ENCODE measurements at places on chromosomes 4 and X.
A peak's percentile ranks its signal among the peaks of the same experiment; 100 is the strongest.

DNA sequence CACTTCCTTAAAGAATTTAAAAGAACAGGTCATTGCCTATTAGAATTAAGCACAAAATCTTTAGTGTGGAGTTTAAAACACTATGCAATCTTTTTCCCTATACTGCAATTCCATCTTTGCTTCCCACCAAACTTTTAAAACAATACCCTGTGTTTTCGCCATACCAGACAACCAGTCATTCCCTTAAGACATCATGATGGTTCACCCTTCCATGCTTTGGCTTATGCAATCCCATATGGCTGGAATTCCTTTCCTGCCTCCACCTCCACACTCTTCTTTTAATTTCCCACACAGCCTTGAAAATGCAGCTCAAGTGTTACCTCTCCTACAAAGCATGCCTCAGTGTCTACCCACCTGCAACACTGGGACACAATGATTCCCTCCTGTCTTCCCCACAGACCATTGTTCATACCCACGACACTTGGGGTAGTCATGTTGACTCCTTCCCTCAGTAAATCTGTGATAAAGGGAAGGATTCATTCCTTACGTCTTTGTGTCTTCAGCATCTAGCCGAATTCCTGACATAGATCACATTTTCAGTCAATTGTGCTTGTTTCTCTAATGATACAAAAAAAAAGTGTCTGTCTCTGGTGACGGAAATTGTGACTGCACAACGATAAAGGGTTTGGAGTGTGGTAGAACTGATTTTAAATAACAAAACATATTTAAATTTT is 166.3 kb downstream of the FNIP2 start:
- DNase-seq: no peak

- DNase-seq: no peak
Observed at GRCh38 chr4:78149751-78150542, 92.8 kb downstream of the FRAS1 start.

DNA sequence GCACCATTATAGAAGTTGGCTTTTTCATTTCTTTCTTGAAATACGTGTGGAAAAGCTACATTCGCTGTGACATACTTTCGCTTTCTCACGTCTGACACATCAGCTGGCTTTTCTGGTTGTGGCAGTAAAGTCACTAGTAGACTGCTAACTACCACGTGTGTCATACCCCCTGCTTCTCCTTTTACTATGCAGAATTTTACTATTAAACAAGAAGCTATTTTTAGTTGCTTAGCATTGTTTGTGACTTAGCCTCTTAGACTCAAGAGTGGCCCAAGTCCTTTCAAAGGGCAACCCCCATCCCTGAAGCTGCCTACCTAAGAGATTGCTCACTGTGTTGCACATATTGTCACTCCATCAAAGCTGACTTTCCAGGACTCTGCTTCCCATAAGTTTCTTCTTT is 2.1 kb upstream of the IL2 start:
- peak; percentile 16 for DNase-seq

GRCh38 chr4:47550899-47551548 is 65.9 kb downstream of the ATP10D start:
- DNase-seq: no peak

DNA sequence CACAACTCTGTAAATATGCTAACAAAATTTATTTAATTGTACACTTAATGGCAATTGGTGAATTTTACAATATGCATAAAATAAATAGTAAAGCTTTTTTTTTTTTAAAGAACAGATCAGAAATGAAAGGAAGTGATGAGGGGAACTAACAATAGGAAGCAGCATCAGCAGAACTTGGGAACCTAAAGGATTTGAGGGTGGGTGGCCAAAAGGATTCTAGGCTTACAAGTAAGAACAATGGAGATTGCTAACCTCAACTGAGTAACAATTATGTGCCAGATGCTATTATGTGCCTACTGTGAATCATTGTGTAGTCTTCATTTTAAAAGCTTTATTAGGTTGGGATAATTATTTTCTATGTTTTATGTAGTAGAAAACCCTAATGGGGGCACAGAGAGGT is 185.2 kb downstream of the LDB2 start:
- DNase-seq: no peak

DNA sequence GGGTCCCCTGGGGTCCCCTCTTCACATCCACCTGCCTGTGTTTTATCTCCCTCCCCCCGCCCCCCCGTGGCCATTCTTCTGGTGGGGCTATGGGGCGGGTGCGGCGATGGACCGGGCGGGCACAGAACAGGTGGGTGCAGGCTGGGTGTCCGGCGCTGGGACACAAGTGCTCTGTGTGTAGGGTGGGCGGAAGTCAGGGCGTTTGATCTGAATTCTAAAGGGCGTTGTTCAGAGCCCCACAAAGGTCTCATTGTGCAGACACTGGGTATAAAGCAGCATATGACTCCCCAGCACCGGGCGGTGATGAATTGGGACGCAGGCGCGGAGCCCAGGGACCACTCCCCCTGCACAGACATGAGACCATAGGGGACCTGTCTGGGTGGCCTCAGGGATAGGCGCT is at the start of gene GJB1:
GJB1 (plus strand) TSS at position 296 of the 400 bp plus-strand sequence. CDS start 484 bp downstream, outside the sequence.
- no peak for DNase-seq

DNA sequence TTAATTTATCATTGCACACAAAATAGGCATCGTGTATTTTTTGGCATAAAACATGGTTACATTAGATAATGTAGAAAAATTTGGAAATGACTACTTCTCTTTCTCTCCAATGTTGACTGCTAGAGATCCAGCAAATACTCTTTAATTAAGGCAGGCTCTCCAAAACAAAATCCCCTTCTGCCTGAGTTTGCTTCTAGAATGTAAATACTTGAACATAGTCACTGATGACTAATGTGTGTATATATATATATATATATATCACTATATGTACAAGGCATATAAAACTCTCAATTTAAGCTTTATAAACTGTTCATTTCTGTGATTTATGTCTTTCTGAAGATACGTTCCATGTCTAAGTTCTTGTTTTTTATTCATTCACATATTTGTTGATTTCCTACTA is 67.2 kb upstream of the CAMK2D start:
- DNase-seq: no peak

GRCh38 chrX:1554469-1555210 is 17.7 kb upstream of the P2RY8 start:
- no peak for DNase-seq

DNA sequence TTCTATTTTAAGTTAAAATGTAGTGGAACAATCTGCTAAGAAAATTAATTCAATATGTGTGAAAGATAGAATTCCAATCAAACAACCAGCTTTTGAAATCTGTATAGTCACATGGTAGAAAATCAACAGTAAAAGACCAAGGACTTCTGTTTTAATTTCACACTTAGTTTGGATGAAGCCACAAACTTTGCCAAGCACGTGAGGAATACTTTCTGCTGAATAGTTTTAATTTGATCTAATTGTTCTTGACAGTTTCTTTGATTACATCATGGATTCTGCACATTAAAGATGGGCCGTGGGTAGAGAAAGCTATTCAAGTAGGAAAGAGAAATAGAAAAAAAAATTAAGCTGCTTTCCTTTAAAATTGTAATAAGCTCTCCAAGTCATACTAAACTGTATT is 137.9 kb upstream of the FAM241A start:
- DNase-seq: no peak

DNA sequence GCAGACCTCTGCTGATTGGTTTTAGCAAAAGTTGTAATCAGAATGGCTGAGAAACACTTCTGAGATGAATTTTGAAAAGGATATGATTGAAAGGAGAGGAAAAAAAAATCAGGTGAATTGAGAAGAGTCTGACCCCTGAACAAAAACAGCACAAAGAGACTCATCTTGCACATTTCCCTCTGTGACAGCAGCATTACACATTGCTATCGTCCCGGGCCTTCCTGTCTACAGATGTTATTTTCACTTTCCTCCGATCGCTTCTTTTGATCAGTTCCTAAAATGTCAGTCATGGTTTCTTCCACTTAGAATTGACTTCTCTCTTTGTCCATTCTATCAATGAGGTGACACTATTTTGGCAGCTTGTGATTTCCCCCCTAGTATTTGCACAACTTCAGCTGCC is 262.6 kb downstream of the GPC3 start:
- no peak for DNase-seq

- DNase-seq: no peak
Observed at GRCh38 chr4:65050786-65051185, 619.5 kb downstream of the EPHA5 start.

DNA sequence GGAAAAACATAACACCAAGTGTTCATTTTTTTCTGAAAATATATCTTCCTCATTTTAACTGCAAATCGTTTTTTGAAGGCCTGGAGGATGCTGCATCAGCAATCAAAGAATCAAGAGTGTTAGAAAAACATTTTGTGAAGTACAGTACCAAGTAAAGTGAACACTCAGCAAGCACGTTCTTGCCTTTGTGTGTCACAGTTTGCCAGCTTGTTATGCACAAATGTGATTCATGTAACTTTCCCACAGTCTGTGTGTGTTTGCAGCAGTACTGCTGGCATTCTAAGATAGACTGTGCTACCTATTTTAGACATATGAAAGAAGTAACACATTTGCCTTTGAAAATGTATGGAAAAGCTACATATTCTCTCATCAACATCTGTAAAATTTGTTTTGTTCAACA is 1617.7 kb downstream of the RPA4 start:
- no peak for DNase-seq

DNA sequence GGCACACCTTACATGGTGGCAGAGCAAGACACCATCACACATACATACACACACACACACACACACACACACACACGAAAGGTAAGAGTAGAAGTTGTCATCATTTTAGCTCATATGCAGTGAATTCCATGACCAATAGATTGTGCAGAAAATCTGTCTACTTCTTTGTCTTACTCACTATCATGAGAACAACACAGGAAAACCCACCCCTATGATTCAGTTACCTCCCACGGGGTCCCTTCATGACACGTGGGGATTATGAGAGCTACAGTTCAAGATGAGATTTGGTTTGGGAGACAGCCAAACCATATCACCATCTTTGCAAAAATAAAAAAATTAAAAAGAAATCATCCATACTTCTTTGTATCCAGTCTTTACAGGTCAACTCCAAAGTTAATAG is 221.1 kb downstream of the BMPR1B start:
- DNase-seq: peak; percentile 62

GRCh38 chr4:91226867-91227266 is 1076.9 kb upstream of the GRID2 start:
- no peak for DNase-seq

GRCh38 chrX:136546371-136546781 is 14.4 kb downstream of the VGLL1 start:
- DNase-seq: no peak

DNA sequence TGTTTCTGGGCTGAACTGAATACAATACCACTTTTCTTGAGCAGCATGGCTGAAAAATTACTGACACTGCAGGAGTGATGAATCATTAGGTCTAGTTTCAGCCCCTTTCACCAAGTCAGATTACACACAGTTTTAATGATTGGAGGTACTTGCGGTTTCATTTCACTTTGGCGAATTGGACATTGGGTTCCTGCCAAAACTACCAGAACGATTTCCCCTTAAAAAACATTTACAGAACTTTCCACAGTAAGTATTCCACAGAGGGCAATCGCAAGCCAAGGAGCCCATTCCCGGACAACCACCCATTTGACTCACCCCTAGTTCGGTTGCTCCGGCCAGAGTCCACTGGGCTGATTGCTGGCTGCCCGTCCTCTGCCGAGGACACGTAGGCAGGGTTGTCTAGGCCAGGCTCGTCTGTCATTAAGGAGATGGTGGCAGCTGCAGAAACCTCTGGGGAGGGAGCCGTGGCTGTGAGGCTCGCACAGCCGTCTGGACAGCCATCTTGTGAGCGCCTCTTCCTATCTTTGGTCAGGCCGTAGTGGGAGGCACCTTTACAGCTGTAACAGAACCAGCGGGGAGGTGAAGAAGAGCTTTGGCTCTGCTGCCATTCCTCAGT is 83.5 kb downstream of the LNX1 start:
- peak; percentile 73 for DNase-seq

DNA sequence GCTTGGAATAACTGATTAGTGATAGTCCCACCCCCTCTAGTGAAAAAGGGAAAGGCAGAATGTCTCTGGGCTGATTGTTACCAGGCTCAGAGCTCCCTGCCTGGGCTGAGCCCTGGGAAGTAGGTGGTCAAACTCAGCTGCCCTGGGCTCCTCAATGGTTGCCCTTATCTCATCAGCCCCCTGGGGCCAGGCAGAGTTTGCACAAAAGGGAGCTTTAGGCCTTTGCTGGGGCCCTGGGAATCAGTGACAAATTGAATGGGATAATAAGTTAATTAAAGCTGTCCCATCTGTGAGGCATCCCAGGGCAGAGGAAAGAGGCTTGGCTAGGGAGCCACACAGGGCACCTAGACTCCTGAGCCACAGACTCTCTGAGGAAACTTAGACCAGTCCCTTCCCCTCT is 89.0 kb downstream of the EFNB1 start:
- DNase-seq: no peak

DNA sequence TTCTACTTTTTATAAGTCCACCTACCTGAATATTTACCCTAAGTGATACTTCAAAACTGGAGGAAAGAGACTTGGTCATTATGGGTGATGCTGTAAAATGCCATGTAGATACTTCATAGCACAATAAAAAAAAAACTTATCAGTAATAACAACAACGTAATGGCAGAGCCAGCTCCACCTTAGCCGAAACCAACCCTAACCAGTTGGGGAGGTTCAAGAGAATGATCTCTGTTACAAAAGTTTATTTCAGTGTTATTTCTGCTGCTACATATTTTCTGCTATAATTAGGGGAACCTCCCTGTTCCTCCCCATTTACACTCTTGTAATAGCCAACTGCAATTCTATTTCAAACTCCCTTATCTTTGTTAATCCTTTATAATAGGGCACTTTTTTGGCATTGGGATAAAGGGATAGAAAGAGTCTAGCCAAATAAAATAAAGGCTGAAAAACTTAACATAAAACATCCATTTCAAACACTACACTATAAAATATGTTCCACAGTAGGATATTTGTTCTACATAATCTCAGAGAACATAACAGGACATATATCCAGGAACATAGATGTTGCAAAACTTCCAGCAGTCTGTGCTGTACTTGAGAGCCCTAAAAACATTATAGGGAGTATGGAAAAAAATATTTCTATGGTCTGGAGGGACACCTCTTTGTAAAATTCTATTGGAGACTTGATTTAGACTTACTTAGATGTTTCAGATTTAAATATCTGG is 138.7 kb upstream of the POF1B start:
- DNase-seq: no peak
